MG63 (cell line): ENCODE measurements at places on chromosomes 5 and 9. TPM values are rescaled to one million over a fixed set of nuclear protein-coding genes. Genes with fewer than 3 reads are reported as not detected.

GRCh38 chr5:153660919-153661318, 170.4 kb downstream of the GRIA1 start:
- DNase-seq, result no peak

DNA sequence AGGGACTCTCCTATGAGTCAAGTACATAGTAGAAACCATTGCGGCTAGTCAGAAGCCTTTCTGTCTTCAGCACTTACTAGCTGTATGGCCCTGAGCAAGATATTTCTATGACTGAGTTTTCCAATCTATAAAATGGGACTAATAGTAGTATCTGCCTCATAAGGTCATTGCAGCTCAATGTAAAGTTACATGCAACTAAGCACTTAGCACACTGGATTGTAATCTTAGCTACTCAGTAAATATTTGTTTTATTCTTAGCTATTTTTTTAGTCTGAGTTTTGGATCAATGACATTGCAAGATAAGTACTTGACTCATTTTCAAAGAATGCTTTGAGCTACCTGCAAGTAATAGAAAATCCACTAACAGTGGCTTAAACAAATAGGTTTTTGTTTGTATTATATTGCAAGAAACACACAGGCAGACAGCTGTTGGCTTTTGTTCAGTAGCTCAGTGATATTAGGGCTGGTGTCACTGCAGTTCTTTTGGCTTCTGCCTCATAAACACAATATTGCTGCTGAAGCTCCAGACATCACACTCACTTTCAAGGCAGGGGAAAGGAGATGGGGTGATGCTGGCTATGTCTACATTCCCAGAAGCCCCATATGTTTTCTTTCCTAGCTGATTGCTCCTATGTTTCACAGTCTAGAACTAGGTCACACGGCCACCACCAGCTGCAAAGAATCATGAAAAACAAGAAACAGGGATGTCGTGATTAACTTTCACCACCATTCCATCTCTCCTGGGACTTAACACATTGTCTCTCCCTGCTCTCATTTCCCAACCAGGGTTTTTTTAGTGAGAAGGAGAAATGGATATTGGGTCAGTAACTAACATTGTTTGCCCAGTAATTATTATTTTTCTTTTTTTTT, 26.9 kb upstream of the FAT2 start:
- DNase-seq, result no peak

IFNB1 gene
- 0.81 and 4.1 TPM in 2 replicates for total RNA-seq

PCDHB13 gene
- 0.40 TPM in 1 of 2 replicates, not detected in the other for total RNA-seq

LCN15 gene
- not detected in 2 replicates for total RNA-seq

DNA sequence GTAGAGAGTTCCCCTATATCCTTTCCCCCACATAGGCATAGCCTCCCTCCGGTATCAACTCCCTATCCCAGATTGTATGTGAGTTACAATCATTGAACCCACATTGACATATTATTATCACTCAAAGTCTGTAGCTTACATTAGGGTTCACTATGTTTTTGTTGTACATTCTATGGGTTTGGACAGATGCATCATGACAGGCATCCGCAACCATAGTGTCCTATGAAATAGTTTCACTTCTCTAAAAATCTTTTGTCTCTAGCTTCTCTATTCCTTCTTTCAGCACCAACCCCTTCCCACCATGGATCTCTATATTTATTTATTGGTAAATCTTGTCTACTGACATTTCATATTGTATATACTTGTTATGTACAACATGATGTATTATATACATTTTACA, 31.6 kb downstream of the TAF11L14 start:
- DNase-seq, result no peak

CARTPT gene
- not detected in 2 replicates for total RNA-seq

GPR150 gene
- total RNA-seq, result not detected in 2 replicates

- no peak for DNase-seq
Measured at GRCh38 chr5:13939638-13940037, 4.8 kb downstream of the DNAH5 start.

PPIC gene
- 30.6 and 38.7 TPM in 2 replicates for total RNA-seq

- peak; percentile 41 for DNase-seq
Measured at GRCh38 chr5:177146891-177147638, 13.5 kb downstream of the NSD1 start.

- peak; percentile 94 for DNase-seq
Measured at GRCh38 chr9:112012026-112012902, 115.7 kb downstream of the UGCG start.

DNA sequence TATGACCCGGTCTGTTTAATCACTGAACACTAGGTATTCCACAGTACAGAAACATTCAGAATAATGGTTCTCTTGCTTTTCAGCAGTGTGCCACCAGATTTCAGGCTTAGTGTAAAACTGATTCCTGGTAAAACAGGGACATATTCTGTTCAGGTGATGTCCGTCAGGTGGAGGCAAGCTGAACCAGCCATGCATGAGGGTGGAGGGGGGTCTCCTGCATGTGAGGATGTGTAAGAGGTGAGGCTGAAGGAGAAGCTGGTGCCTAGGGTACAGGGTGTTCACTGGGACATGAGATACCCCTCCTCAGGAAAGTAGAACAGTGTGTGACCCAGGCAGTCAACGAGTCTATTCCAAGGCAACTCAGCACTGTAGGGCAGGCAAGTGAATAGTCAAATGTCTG, 563.9 kb downstream of the BNC2 start:
- DNase-seq, result no peak

PAEP gene
- not detected in 2 replicates for total RNA-seq

DNA sequence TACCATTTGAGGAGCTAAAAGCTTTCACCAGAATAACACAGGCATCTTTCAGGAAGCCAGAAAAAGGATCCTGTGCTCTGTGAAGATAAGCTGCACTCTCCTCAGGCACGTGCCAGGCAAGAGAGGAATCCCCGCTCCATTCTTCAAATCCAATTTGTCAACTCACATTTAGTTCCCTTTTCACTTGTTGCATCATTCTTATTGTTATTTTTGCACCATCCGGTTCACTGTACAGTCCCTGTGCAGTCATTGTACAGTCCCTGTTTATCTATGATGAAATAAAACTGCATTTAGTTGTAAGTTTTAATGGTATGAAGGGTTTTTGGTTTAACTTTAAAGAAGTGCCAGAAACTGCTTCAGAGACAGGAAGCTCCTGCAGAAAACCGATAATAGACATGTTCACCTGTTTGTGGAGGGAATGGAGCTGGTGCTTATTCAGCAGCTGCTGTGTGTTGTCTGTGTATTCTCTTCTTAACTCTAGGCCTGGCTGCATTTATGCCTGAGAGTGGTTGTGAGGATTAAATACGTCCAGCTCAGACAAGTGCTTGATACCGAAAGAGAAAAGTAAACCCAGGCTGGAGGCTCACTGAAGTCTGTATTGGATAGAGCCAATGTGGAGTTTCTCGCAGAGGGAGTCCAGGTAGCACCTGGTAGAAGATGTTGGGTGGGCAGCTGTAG, 22.4 kb downstream of the IFNW1 start:
- no peak for DNase-seq

GABRA1 gene
- total RNA-seq, result not detected in 2 replicates

TLE1 gene
- total RNA-seq, result 4.3 and 6.1 TPM in 2 replicates

- DNase-seq, result peak; percentile 91
Measured at GRCh38 chr9:121278477-121279261, 10.7 kb downstream of the GSN start.

DNA sequence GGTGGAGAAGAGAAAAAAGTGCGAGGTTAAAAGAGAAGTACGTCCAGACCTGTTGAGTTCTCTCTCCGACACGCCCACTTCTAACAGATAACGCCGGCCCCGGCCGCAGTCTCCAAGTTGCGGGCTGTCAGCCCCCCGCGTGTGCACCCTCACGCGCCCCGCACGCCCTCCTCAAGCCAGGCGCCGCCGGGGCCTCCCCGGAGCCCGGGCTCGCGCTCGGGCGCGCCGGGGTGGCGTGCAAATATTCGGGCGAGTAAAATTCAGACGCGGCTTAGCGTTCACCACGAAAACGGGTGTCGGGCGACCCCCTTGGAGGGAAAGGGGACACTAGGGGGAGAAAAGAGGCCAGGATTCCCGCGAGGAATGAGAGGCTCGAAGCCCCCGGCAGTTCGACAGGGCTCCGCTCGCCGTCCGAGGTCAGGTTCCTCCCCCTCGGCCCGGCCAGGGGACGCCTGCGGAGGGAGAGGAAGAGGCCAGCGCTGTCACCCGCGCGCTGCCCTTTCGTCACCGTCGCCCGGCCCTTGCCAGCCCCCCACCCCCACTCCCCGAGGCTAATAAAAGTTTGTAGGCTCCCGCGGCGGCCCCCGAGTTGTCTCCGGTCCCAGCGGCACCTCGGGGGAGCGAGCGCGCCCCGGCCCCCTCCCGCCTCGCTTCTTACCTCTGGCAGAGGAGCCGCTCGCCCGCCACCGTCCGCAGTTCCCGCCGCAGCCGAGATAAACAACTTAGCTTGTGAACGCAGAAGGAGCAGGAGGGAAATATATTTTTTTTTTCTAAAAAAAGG, 743 bp downstream of the NR3C1 start:
- DNase-seq, result peak; percentile 75

DNA sequence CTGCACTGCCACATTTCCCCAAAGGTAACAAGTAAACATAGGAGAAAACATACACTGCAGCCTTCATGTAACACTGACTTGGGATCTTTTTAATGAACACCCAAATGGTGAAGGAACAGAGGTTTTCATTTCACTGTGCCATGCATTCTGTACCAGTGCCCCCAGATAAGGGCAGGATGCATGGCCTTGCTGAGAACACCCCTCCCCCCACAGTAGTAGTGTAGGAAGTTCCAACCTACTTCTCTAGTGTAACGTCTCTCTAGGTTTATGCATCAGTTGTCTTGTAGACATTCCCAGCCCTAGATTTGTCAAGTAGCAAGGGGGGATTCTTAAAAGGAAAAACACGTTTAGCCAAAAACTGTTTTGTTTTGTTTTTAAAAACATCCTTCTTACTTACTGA, 29.9 kb downstream of the MAP3K1 start:
- no peak for DNase-seq

- DNase-seq, result no peak
Measured at GRCh38 chr9:133998915-133999595, 6.9 kb upstream of the VAV2 start.

DNA sequence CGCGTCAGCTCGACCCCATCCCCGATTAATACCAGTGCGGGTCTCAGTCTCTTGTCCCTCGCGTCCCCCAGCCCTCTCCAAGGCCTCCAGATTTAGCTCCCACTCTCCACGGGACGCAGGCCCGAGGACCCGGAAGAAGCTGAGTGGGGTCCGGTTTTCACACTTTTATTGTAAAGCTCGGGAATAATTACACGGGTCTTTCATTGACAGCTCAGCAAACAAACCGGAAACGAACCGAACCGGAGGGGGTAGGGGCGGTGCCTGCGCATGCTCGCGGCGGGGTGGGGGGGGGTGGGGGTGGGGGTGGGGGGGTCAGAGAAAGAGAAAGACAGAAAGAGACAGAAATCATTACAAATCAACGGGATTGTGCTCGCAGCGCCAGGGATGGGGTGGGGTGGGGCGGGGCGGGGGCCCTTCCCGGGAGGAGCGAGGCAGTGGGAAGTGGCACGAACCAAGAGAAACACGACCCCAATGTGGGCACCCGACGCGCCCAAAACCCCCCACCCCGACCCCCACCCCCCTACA, 27.9 kb downstream of the PCDH1 start:
- peak; percentile 66 for DNase-seq

DNA sequence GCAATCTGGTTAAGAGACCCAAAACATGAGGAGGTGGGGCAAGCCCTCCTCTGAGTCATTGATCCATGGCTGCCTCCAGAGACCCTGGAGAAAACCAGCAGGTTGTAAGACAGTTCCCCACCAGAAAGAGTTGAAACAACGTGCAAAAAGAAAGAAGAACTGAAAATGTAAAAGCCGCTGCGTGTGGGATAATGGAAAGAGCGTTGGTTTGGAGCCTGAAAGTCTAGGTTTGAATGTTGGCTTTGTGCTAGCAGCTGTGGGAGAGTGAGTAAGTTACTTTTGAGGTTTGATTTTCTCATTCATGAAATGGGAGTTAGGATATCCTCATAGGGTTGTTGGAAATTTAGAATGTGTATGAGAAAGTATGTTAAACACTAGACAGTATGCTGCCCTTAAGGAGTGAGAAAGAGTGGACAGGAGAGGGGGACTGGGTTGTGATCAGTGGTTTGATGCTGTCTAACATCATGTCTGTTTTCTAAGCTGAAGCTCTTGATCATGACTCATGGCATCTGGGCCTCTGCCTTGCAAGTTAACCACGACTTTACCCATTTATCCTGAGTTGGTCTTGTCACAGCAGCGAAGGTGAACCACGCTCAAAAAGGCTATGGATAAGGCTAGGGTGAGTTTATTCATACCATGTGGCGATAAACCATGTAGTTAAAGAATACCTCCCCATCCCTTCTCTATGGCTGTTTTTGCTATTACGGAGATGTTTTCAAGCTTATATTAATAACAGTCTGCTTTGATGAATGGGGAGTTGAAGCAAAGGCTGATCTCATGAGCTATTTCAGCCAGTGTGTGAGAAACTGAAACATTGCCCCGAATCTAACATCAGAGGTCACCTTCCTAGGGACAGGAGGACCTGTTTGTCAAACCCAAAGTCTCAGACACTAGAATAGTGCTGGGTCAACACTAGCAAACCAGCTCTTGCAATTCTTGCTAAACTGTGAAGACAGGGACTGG, 41.3 kb downstream of the ZNF366 start:
- DNase-seq, result peak; percentile 55

GRCh38 chr9:6132650-6133049, 83.0 kb upstream of the IL33 start:
- no peak for DNase-seq

DNA sequence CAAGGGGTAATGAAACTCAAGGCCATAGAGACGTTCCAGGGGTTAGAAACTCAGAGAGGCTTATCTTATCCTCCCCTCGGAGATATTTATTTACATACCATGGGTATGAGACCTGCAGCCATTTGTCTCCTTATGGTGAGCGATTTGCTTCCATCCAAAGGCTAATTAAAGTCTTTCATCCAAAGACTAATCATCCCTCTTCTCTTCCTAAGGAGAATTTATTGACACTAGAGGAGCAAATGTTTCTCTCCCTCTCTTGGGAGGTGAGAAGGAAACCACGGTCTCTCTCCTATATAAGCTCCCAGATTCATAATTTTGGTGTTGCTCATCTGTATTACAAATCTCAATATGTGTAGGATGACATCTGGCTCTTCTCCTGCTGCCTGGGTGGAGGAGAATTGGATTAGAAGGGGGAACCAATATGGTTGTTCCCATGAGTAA, 31.0 kb upstream of the RPS23 start:
- DNase-seq, result no peak
